ENCODE measurements at places on chromosomes 3 and 15.

DNA sequence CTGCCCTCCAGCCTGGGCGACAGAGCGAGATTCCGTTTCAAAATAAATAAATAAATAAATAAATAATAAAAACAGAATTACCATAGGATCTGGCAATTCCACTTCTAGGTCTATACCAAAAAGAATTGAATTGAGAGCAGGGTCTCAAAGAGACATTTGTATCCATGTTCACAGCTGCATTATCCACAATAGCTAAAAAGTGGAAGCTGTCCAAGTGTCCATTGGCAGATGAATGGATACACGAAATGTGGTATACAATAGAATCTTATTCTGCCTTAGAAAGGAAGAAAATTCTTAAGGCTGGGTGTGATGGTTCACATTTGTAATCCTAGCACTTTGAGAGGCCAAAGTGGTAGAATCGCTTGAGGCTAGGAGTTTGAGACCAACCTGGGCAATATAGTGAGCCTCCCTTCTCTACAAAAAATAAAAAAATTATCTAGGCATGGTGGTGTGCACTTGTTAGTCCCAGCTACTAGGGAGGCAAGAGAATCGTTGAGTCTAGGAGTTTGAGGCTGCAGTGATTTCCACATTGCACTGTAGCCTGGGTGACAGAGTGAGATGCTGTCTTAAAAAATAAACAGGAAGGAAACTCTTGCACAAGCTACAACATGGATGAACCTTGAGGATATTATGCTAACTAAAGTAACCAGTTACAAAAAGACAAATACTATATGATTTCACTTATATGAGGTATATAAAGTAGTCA lies 24.2 kb downstream of the PFKFB4 start:
- DNase-seq, result no peak

GRCh38 chr3:117557464-117558090 lies 848.0 kb downstream of the TUSC7 start:
- DNase-seq, result no peak

- DNase-seq, result no peak
These were observed 25.8 kb downstream of the ALDH1L1 start for GRCh38 chr3:126154391-126155279.

- DNase-seq, result no peak
These were observed 22.5 kb upstream of the BNIP2 start for GRCh38 chr15:59711451-59712243.

GRCh38 chr15:60326343-60326742 lies 71.4 kb downstream of the ANXA2 start:
- DNase-seq, result no peak

- DNase-seq, result no peak
These were observed 38.1 kb upstream of the LEKR1 start for GRCh38 chr3:156787926-156788663.

DNA sequence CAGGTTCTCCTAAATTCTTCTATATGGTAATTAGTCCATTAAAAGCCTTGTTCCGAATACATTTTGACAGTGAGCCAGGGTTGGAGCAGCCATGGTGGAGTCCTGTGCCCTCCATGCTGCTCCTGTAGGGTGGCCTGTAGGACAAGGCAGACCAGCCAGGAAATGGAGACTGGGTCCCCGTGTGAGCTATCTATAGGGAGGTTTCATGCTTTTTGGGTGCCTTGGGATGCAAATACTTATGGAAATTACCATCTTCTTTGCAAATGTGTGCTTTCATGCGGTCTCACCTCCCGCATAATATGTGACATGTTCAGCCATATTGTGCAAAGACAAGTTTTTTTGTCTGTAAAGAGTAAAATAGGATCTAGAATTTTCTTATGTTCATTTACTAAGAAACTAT lies 58.0 kb upstream of the FURIN start:
- no peak for DNase-seq

DNA sequence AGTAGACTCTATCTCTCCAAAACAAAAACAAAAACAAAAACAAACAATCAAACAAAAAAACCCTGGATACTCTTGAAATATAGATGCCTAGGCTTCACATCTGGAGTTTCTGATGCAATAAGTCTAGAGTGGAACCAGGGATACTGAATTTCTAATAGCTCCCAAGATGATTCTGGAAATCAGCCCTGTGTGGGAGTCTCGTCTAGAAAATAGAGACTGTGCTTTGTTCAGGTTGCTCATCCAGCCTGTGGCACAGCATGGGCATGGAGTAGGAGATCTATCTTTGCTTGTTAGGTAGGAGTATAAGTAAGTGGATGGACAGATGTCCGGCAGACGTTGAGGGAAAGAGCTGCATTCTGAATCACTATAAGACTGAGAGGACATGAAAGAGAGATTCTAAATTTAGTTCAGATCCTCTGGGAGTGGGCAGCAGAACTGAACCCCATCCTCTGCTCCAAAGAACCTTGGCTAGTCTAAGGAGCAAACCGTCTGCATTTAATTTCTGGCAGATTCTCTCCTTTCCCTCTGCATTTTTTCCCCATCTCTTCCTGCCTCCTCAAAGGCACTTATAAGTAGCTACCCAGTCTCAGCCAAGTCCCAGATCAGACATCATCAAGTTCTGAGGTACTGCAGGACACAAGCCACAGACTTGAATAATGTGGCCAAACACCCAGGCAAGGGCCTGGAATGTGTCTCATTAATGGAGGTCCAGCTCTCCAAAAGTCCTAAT lies 92.6 kb upstream of the STRIT1 start:
- DNase-seq, result no peak

GRCh38 chr3:64190517-64191515 lies 34.5 kb downstream of the PRICKLE2 start:
- no peak for DNase-seq

- DNase-seq, result no peak
These were observed 896.8 kb downstream of the ROBO1 start for GRCh38 chr3:78871048-78871447.

DNA sequence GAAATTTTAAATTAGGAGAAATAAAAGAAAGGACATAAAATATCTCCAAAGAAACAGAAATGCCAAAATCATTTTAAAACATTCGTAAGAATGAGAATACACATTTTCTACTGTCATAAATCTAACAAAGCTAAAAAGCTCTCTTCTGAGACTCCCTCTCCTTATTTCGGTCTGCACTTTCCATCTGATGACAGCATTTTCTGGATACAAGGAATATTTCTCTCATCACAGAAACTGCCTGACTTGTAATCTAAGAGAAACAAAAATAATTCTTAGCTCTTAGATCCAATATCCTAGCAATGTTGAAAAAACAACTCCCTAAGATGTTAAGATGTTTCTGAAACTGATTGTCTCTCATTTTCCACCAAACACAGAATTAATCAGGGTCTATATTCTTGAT lies 93.5 kb downstream of the PEAK1 start:
- DNase-seq, result no peak

GRCh38 chr3:175187586-175187985 lies 328.5 kb downstream of the NAALADL2 start:
- DNase-seq, result no peak

GRCh38 chr3:107430996-107431245 lies 53.7 kb downstream of the CCDC54 start:
- DNase-seq, result no peak

DNA sequence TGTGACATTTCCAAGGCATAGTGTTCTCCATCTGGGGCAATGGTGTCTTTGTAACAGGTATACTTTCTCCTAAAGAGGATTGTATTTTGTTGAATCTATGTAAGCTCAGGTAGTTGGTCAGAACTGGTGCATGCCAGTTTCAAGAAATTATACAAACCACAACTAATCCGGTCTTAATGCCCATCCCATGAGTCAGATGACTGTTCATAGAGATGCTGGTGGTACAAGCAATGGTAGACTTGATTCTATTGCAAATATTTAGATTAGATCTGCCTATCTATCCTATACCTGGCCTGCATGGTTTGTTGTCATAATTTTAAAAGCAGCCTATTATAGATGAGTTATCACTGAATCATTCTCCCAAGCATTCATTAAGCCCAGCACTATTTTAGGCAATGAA lies 43.5 kb downstream of the ATP13A5 start:
- no peak for DNase-seq

- no peak for DNase-seq
These were observed 204.7 kb downstream of the TBL1XR1 start for GRCh38 chr3:176992565-176992964.

- DNase-seq, result no peak
These were observed 15.0 kb downstream of the CDCP1 start for GRCh38 chr3:45131201-45131600.

GRCh38 chr3:41569632-41570305 lies 370.5 kb downstream of the CTNNB1 start:
- DNase-seq, result no peak

GRCh38 chr3:154112146-154112852 lies 8.9 kb upstream of the ARHGEF26 start:
- no peak for DNase-seq

- DNase-seq, result no peak
These were observed 12.0 kb upstream of the PPP1R2 start for GRCh38 chr3:195555110-195555509.

- no peak for DNase-seq
These were observed 96.2 kb downstream of the UBE3A start for GRCh38 chr15:25342629-25343028.

GRCh38 chr3:97942801-97943546 lies 29.3 kb downstream of the RIOX2 start:
- DNase-seq, result no peak

DNA sequence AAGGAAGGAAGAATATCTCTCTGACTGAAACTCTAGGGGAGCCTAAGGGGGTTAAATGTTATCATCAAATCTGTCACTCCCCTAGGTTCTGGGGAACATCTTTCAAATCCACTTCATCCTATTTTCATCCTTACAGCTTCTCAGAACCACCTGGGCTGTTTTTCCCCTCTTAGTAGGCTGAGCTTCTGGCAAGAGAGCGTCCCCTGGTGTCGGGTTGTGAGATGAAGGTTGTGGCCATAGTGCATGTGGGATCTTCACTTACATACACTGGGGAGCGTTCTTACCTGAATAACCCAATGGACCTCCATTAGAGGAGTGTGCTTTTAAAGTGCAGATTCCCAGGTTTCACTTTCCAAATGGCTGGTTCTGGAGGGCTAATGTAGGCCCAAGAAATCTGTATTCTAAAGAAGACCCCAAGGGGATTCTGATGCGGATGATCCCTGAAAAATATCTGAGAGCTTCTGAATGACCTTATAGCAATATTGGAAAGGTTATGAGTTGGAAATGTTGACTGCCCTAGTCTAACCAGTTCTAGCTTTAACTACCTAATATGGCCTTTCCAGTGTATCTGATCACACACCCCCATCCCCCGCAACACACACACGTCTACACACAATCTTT lies 663.7 kb downstream of the AGBL1 start:
- peak; percentile 6 for DNase-seq

GRCh38 chr3:150118219-150118618 lies 147.5 kb upstream of the PFN2 start:
- no peak for DNase-seq

GRCh38 chr3:189809583-189809982 lies 178.4 kb downstream of the TP63 start:
- DNase-seq, result no peak

GRCh38 chr3:131079086-131079485 lies 52.4 kb downstream of the NEK11 start:
- no peak for DNase-seq

- DNase-seq, result no peak
These were observed 473.3 kb upstream of the TPRG1 start for GRCh38 chr3:188698436-188698835.

- no peak for DNase-seq
These were observed 1163.5 kb downstream of the ROBO1 start for GRCh38 chr3:78604341-78604740.

DNA sequence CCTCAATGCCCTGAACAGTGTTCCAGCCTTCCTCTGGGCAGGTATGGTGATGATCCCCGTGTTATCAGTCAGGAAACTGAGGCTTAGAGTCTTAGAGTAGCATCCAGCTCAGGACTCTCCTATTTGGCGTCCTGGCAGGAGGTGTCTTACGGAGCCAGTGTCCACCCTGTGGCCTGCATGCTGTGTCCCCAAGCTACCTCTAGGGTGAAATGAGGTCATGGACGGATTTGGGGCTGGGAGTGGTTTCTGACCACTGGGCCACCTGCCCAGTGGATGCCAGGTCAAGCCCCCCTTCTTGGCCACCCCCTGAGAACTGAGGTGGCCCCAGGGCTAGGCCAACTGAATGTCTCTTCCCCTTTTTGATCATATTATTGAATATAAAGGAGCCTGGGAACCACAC lies 27.2 kb upstream of the SLC6A6 start:
- no peak for DNase-seq

GRCh38 chr15:41661518-41662225 lies 1.5 kb downstream of the MGA start:
- DNase-seq, result peak; percentile 57

DNA sequence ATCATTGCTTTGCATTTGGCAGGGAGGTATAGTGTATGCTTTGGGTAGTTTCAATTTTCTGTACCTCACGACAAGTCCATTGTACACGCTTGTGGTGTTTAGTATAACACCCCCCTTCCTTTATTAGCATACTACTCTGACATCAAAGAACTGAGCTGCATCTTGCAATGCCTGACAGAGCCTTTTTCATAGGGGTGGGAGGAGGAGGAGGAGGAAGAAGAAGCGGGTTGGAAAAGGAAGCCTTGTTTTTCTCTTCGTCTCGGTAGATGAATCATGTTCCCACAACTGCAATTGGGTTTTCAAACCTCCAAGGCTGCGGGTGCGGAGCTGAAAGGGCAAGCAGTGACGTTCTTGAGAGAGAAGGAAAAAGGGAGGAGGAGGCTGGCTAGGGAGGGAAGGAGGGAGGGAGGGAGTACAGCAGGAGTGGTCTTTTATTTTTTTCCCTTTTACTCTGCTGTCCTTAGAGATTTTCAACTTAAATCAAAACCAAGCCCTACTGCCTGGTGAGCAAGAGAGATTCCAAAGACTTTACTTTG lies 175.7 kb downstream of the KLHL25 start:
- DNase-seq, result no peak

DNA sequence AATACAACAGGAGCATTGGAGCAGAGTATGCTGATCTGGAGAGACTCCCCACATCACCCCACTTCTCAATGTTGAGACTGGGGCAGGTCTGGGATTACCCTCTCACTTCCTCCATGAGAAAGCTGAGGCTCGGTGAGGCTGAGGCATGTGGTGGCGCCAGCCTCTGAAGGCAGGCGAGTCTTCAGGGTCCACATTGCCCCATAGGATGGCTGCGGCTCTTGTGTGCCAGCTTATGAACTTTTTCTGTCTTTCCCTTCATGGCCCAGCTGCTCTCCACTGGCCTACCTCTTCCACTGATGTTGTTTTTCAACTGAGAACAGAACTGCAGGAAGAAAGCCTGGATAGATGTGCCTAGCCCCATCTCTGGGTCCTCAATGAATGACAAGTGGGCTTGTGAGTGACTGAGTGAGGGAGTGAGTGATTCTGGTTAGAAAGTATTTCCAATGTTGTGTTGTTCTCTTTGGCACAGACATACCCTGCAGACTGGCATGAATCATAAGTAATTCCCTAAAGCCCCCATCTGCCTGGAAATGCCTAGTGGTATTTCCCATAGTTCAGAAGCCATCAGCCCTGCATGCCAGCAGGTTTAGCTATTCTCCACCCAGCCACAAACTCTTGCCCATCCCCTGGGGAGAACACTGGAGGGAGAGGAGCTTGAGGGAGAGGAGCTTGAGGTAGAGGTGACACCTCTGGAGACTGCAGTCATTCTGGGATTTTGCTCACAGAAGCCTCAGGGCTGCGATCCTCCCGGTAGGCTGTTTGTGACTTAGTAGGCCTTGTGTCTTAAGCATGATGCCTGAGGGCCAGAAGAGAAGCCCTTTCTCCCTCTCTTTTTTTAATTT lies 56.9 kb downstream of the AMOTL2 start:
- no peak for DNase-seq

Data from activated T-helper 1 cell treated with anti-CD3 and anti-CD28 coated beads, Interleukin-2, amount 50 U/mL, for 16 hours (primary cell).